SK-N-SH treated with all-trans-retinoic acid at 6 μM for 48 hours (cell line): ENCODE measurements at places on chromosomes 16 and 17.

- ATAC-seq, result no peak
Measured at GRCh38 chr17:40071313-40072039, 8.7 kb downstream of the THRA start.

DNA sequence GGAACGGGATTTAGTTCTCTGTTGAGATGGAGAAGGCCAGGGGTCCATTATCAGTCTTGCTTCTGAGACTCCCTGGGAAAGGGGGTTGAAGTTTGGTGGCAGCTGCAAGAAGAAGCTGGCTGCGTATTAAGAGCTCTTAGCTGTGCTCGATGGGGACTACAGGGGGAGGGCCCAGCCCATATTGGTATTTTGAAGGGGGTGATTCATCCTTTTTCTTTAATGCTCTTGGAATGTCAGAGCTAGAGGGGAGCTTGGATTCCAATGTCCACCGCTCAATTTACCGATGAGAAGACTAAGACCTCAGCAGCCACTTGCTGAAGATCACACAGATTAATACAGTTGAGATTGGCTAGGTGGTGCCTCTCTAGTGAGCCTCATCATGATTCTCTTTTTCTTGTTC is 5.0 kb downstream of the NOG start:
- peak; percentile 3; the same call in 2 of the 3 replicates for ATAC-seq

DNA sequence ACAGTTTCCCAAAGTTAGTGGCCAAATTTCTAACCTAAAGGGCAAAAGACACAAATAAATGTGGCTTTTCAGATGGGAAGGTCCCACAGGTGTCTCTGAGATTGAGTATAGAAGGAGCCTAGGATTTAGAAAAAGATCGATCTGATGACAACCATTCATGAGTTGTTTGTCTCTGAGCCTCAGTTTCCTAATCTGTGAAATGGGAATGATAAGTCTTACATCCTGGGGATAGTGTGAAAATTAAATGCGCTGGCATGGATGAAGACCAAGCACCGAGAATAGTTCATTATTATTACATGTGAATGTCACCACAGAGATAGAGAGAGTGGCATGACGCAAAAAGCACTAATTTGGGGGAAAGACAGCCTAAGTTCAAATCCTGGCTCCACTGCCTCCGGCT is 7.2 kb downstream of the CDH5 start:
- ATAC-seq, result no peak

DNA sequence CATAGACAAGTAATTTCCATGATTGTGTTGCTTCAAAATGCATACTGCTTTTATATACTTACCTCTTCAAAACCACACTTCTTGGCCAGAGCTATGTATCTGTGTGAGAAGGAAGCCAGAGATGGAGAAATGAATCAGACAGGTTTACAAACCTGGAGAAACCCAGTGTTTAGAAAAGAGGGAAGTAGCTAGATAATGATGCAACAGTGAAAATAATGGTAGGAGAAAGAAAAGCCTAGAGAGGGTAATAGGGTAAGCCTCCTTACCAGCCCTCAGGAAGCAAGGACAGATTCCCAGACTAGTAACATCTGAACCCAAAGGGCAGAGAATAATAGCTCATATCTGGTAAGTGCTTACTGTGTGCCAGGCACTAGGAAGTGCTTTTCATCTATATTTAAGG is 250.3 kb upstream of the CDH11 start:
- ATAC-seq, result no peak

DNA sequence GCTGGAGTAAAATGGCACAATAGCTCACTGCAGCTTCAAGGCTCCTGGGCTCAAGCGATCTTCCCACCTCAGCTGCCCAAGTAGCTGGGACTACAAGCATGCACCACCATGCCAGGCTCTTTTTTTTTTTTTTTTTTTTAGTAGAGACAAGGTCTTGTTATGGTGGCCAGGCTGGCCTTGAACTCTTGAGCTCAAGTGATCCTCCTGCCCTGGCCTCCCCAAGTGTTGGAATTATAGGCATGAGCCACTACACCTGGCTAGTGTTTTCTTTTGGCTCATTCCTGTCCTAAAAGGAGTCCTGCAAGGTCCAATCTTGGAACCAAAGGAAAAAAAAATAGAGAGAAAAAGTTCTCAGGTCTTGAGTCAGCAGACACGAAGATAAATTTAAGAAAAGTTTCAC is 30.8 kb downstream of the PKD1L3 start:
- ATAC-seq, result no peak

DNA sequence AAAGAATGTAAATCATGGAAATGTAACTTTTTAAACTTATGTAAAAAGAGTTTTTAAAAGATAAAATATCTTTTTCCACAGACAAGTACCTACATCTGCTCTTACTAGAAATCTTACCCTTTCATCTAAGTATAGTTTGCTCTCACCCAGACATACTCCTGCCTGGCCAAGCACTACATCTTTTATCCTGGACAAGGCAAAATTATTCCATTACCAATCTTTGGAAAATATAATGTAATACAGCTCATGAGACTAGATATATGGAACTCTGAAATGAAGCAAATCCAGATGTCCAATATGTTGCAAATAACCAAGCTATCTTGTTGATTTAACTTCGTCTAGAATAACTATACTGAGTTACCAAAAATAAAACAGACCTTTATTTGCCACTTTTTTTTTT is 50.0 kb downstream of the VMP1 start:
- ATAC-seq, result no peak

DNA sequence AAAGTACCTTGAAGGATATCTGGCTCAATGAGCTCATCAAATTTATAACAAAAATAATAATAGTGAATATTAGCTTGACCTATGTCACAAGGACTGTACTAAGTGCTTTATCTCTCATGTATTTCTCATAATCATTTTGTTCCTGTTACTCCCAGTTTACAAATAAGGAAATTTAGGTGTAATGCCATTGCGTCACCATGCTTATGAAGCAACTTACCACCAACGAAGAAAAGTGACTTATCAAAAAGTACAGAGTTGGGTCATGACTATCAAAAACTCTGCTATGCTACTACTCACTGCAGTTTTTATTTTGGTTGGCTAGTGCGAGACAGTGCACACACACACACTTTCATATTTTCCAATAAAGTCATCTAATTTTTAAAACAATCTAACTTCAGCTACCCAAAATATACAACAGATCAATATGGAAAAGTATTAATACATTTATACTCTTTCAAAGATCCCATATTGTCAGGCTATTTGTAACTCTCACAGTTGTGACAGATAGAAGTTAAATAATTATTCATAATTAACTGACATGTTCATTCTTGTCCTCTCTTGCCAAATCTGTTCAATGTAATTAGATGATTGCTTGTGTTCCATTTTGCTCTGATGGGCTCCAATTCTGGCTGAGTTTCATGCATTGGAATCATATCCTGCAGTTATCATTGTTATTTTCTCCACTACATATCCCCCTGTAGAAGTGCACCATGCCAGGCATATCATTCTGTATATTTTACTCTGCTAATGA is 119.4 kb downstream of the KCNJ2 start:
- no peak for ATAC-seq

- ATAC-seq, result peak; percentile 50
Measured at GRCh38 chr16:69477546-69477945, 53.1 kb downstream of the CYB5B start.

GRCh38 chr17:62760059-62760944 is 47.8 kb downstream of the MARCHF10 start:
- ATAC-seq, result peak; percentile 52

GRCh38 chr17:41054025-41054424 is 1.0 kb downstream of the KRTAP2-2 start:
- ATAC-seq, result no peak

GRCh38 chr17:41939044-41939692 is 8.8 kb downstream of the ODAD4 start:
- ATAC-seq, result no peak

- ATAC-seq, result no peak
Measured at GRCh38 chr17:42475121-42475520, 16.4 kb downstream of the ATP6V0A1 start.

DNA sequence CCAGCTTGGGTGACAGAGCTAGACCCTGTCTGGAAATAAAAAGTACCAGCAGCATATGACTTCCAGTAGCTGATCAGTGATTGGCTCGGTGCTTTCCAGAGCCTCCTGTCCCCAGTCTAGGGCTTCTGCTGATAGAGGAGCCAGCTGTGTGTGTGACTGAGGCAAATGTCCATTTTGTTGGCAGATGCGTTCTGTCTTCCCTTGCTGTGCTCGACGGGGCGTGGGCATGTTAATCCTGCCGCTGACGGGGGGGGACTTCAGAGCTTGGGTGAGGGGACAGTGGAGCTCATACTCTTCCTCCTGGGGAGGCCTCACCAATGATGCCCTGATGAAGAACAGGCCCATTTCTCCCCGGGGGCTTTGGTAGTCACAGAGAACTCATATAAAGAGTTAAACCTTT is 14.6 kb downstream of the KCTD2 start:
- no peak for ATAC-seq

DNA sequence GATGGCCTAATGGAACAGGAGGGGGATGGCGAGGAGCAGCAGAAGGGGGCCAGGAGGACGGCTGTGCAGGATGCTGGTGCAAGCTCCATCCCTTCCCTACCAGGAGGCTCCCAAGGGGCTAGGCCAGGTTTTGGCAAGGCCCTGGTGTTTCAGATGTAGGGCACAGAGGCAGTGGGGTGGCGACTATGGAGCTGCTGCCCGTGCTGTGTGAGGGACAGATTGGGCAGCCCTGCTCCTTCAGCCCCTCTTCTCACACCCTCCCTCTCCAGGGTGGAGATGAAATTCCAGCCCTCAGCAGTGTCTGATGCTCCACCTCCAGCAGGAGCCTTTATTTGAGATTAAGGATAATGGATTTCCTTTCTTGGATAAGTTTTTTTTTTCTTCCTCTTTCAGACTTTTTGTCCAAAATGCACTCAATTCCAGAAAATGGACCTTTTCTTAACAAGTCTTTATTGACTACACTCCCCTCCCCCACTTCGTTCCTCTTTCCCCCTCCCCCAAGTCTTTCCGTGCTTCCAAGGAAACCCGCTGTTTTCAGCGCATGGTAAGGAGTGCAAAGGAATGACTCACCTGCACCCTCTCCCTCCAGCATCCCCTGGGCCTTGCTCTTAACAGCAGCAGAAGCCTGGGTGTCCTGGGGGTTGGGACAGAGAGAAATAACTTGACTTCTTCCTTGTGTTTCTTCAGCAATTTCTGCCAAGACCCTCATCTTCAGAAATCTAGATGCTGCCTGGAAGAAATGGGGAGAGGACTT is 95.2 kb downstream of the CCDC182 start:
- peak; percentile 53 for ATAC-seq

GRCh38 chr17:31935512-31935911 is 1.3 kb upstream of the SUZ12 start:
- ATAC-seq, result no peak

DNA sequence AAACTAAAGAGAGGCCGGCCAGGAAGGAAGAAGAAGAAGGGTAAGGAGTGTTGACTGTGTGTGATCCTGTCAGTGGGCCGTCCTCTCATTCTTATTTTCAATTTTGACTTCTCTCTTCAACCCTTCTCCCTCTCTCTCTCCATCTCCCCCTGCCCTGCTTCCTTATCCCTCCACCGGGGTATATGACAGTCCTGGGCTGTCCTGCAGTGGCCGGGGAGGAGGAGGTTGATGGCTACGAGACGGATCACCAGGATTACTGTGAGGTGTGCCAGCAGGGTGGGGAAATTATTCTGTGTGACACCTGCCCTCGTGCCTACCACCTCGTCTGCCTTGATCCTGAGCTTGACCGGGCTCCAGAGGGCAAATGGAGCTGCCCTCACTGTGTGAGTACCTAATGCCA is 5.6 kb downstream of the CHD3 start:
- ATAC-seq, result no peak

DNA sequence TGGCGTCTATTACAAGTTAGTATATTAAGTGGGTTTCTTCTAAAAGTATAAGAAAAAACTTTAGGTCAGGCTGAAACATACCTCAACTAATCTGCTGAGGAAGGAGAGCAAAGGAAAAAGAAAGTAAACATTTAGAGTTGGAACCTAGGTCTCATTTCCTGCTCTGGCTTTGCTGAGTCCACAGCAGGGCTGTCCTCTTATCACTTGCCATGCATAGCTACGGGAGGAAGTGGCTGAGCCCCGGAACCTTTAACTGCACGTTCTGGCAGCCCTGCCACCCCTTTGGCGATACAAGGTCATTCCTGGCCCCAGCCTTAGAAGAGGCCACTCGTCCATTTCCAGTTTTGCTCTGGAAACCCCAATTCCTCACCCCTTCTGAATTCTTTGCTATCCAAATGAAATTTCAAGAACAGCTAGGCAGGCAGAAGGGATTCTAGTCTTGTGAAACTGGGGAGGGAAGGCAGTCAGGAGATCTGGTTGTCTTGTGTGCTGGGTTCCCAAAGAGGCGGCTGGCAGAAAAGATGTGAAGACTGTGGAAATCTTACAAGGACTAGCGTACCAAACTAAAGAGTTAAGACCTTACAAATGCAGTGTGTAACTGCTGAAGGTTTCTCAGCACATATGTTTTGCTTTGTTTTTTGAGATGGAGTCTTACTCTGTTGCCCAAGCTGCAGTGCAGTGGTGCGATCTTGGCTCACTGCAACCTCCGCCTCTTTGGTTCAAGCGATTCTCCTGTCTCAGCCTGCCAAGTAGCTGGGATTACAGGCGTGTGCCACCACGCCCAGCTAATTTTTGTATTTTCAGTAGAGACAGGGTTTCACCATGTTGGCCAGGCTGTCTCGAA is 19.1 kb downstream of the WIPI1 start:
- ATAC-seq, result no peak

DNA sequence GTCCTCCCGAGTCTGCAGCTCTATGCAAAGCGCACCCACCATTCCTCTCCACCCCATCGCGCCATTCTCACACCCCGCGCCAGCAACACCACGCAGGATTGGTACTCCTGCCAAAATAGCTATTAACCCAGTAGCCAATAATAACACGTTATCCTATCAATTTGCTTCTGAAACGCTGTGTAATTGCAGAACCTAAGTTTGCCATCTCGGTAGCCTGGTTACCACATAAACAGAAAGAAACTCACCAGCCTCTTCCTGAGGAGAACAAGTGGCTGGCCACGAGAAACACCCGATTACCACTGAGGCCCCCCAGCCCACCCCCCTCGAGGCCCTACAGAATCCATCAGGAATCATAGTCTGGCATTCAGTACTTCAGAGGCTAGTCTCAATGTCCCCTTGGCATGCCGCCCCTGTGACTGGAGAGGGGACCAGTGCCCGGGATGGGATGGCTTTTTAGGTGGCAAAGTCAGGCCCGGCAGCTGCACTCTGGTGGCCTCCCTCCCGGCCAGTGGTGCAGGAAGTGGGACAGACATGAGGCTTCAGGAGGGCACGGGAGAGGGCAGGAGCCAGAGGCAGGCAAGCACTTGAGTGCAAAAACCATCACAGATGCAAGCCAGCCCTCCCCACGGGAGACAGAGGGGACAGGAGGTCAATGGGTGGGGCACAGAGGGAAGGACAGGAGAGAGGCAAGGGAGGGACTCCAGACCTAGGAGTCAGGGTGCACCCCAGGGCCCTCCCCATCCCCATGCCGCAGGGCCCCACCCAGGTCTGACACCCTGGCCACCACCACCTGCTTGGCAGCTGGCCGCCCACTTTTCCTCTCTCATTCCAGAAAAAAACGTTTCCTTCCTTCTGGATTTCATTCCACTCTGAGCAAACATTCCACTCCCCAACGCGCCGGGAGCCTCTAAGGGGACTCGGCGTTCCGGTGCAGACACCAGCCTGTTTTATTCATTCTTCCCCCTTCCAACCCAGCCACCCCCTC is 192.5 kb downstream of the ZNF423 start:
- ATAC-seq, result no peak

- no peak; the same call in 2 of the 3 replicates for ATAC-seq
Measured at GRCh38 chr16:88724855-88725555, 18.7 kb downstream of the CTU2 start.

- ATAC-seq, result no peak
Measured at GRCh38 chr16:79325226-79325945, 275.2 kb downstream of the MAF start.
